ENCODE measurements at places on chromosomes 1 and 21.

DNA sequence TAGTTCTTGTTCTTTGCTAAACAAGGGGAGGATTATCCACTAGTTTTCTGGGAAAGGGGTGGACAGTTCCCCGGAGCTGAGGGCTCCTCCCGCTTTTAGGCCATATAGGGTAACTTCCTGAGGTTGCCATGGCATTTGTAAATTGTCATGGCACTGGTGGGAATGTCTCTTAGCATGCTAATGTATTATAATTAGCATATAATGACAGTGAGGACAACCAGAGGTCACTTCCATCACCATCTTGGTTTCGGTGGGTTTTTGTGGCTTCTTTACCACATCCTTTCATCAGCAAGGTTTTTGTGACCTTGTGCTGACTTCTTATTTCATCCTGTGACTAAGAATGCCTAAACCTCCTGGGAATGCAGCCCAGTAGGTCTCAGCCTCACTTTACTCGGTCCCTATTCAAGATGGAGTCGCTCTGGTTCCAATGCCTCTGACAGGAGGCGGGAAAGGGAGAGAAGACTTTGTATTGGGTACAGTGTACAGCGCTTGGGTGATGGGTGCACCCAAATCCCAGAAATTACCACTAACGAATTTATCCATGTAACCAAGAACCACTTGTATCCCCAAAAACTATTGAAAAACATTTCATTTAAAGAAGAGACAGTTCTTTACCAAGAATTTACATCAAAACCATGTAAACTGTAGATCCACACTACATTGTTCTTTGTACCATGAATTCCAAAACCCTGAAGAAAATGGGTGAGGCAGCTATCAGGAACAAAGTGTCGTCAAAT lies 8.7 kb upstream of the SLC2A5 start:
- no peak for DNase-seq

- DNase-seq = no peak
Observed at GRCh38 chr1:214842856-214843255, 239.7 kb upstream of the KCNK2 start.

DNA sequence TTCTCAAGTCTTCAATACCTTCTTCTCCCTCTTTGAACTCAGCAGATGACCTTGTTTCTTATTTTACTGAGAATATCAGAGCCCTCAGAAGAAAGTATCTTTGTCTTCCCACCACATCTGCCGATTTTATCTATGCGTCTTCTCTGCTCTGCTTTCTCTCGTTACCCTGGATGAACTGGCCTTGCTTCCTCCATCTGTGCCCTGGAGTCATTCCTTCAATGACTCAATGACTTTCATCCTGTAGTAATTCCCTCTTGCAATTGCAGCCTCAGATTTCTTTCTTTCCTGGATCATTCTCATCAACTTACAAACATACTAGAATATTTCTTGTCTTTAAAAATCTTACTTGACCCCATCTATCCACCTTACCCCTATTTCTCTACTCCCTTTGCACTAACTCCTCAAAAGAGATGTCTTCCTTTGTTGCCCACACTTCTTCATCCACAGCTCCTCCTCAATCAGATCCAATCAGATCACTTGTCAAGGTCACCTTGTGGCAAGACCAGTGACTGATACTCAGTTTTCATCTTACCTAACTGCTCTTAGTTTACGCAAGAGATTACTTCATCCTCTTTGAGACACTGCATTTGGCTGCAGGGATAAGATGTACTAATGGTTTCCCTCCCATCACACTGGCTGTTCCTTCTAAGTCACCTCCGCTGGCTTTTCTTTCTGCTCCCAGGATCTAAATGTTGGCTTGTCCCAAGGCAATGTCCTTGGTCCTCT lies 8.2 kb upstream of the TGFBR3 start:
- no peak for DNase-seq

DNA sequence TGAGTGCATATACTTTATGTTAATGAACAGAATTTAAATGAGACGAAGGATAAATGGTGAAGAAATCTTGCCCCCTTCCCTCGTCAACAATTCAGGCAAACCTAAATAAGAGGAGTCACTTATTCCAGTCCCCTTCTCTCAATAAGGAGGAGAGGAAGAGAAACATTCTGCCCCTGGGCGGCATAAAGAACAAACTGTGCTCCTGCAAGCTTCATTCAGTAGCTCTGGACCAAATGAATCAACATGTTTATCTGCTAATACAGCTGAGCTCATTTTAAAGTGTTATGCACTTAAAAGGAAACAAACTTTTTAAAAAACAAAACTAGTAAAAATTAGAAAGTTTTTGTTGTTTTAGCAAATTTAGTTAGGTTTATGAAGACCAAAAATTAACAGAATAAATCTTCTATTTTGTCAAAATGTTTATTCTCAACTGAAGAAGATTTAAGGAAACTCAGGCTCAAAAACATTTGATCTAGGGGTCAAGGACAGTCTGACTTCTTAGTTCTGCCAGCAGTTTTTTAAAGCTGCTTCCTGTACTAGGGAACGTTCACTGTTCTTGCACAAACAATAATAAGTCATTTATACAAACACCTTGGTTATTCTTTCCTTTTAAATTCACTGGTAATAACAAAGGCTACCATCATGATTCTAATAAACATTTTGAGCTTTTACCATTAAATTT lies 58.3 kb downstream of the AKT3 start:
- DNase-seq = no peak

DNA sequence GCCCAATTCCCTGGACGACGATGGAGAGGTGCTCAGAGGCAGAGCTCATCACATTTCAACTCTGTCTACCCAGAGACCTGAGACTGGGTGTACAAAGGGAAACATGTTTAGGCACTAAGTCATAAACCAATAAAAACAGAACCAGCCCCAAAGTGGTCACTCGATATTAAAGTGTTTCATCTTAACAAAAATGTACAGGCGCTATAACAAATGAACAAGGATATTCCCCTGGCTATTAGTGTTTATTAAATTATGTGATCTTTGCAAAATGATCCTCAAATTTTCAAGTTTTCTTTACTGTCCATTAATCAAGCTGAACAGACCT lies 43.6 kb downstream of the NPHP4 start:
- DNase-seq = no peak

DNA sequence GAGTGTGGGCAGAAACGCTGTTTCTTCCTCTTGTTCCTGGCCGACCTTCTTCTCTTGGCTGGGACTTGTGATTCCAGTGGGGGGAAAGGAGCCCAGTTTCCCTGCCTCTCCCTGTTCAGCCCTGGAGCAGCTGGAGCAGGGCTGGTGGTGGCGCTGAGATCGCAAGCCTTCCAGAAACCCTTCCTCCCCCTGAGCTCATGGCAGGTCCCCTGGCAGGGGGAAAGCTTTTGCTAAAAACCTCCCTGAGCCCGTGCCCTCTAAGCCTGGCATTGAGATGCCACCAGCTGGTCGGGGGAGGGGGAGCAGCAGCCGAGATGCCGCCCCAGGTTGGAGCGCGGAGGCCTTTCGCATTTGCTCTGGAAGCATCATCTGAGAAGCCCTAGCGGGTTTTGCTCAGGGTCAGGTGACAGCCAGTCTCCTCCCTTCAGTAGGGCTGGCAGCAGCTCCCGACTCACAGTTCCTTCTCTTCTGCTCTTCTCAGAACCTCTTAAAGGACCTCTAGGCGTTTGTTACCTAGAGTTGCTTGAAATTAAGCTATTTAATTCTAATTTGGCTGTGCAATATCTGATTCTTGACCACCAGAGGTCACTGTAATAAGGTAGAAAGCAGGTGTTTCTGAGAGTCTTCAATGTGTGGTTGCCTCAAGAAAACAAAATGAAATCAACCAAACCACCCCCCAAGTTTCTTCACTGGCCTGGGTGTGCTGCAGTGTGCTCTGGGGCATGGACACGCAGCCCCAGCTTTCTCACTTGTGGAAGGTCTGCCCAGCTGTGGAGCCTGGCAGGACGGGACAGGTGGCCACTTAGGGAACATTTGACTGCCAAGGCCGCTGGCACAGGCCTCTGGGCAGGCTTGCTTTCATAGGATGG lies 257.3 kb downstream of the CAMTA1 start:
- no peak for DNase-seq

GRCh38 chr1:207844371-207844770 lies 66.6 kb downstream of the CD34 start:
- DNase-seq = no peak

- DNase-seq = no peak
Observed at GRCh38 chr1:46642115-46642680, 25.6 kb upstream of the MOB3C start.
